ENCODE measurements at places on chromosomes 2 and 18.

GRCh38 chr2:224849264-224849663 lies 133.1 kb upstream of the CCDC195 start:
- DNase-seq = no peak

- no peak for DNase-seq
Measured at GRCh38 chr2:217976301-217976700, 26.5 kb downstream of the TNS1 start.

GRCh38 chr2:189425676-189426075 lies 15.6 kb upstream of the WDR75 start:
- no peak for DNase-seq

DNA sequence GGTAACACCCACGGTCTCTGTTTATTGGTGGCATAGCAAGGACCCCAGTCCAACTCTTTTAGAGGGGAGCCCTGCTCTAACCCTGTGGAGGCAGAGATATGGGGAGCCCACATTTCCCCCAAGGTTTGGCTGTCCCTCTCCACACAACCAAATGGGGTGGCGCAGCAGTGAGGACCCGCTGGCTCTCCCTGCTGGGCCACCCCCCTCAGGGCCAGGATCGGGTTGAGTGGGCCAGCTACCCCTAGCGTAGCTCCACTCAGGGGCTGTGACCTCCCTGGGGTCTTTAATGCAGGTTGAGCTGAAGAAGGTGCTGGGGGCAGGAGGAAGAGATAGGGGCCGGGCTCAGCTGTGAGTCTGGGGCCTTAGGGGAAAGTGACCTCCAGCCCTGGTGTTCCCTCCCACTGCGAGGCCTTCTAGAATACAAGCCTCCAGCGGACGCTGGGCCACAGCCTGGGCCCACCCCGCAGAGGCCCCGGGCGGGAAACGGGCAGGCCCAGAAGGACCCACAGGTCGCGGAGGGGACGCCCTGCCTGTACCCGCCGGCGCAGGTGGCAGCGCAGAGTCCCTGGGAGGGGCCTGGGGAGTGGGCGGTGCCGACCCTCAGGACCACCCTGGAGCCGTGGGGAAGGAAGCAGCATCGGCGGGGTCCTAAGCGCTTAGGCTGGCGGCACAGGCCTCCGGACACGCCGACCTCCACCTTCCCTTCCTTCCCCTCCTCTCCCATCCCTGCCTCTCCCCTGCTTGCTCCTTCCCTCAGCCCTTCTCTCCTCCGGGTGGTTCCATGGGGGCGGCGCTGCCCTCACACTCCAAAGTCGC lies 9.6 kb downstream of the CROCC2 start:
- DNase-seq = no peak

DNA sequence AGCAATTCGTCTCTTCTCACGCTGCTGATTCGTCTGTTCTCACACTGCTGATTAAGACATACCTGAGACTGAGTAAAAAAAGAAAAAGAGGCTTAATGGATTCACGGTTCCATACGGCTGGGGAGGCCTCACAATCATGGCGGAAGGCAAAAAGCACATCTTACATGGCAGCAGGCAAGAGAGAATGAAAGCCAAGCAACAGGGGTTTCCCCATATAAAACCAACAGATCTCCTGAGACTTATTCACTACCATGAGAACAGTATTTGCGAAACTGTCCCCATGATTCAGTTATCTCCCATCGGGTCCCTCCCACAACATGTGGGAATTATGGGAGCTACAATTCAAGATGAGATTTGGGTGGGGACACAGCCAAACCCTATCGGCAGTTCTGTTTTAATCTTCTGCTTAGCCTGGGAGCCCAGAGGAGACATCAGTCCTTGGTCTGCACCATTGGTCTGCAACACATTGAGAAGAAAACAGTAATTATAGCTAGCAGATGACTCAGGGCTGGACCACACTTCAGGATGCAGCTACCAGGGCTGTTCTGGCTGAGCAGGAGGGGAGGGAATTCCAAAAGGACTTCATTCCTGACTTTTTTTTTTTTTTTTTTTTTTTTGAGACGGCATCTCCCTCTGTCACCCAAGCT lies 69.4 kb downstream of the CABLES1 start:
- no peak for DNase-seq
